Motor neuron (in vitro differentiated cells): ENCODE measurements at places on chromosomes 6 and 20. TPM values are rescaled to one million over a fixed set of nuclear protein-coding genes. Genes with fewer than 3 reads are reported as not detected.

Gene TRIM31
- total RNA-seq, result 0.25 and 0.32 TPM in 2 replicates

Gene STK38
- 20.1 and 21.2 TPM in 2 replicates for total RNA-seq

Gene ARMC12
- total RNA-seq, result 0.97 and 1.2 TPM in 2 replicates

Gene OVOL2
- not detected in 2 replicates for total RNA-seq

Gene SEL1L2
- total RNA-seq, result 0.93 TPM in 1 of 2 replicates, not detected in the other

Gene LY6G5C
- total RNA-seq, result 2.5 and 3.1 TPM in 2 replicates

Gene AHCY
- 89.2 and 93.9 TPM in 2 replicates for total RNA-seq

Gene CDH26
- total RNA-seq, result 0.52 and 0.60 TPM in 2 replicates

Gene ULBP1
- total RNA-seq, result 2.6 and 2.7 TPM in 2 replicates

Gene CTCFL
- 0.35 and 0.49 TPM in 2 replicates for total RNA-seq

Gene ARMH2
- total RNA-seq, result 0.25 TPM in 1 of 2 replicates, not detected in the other

Gene HLA-DRB1
- 80.7 and 85.2 TPM in 2 replicates for total RNA-seq
